ENCODE measurements at places on chromosomes 4 and X.

DNA sequence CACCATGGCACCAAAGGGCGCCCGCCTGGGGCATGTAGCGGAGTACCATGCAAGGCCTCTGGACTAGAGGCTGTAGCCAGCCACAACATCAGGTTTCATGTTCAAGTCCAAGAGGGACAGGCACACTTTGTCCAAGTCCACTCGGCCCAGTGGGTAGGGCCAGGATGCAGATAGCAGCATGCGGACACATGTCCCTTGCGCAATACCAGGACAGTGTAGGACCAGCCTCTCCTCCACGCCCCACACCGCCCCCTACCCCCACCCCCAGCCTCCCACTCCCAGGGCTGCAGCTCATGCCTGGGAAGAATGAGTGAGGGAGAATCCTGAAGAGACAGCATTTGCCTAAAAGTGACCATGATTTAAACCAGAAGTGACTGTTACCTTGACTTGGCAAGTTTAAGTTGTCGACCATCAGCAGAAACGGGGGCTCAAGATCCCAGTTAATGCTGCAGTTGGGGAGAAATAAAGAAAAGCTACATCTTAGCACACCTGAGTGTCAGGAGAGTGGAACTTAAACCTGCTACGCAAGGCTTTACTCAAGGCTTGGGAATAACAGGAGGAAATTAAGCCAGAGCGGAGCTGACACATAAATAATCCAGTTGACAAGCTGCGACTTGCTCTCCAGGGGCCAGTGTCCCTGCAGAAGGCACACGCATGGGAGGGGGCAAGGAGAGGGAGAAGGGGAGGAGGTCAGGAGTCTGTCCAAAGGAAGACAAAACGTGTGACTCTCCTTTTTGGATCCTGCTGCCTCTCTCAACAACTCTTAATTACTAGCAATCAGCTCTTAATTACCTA lies 221.7 kb downstream of the BCOR start:
- DNase-seq = no peak

DNA sequence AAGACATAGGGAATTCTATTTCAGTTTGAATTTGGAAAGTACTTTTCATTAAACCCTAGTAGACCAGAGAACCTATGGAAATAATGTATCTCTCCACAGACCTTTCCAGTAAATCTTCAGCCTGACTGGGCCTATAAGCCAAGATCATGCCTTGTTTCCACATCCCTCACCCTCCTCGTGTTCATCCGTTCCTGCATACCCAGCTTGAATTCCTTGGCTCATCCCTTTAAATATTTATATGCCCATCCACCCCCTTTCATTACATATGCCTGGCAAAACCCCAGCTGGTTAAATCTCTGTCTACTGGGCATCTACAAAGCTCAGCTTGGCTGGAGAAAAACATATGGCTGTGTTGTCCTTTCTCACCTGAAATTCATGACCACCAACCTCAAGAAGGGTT lies 32.4 kb downstream of the SLC2A9 start:
- no peak for DNase-seq

- no peak for DNase-seq
Observed at GRCh38 chr4:93896516-93896915, 68.0 kb downstream of the ATOH1 start.

- DNase-seq = no peak
Observed at GRCh38 chr4:4591071-4591470, 49.2 kb upstream of the STX18 start.

- DNase-seq = no peak
Observed at GRCh38 chr4:41448934-41449333, 89.0 kb upstream of the LIMCH1 start.

- DNase-seq = peak; percentile 37
Observed at GRCh38 chrX:106999002-106999975, 723 bp downstream of the MORC4 start.
